ENCODE measurements at places on chromosomes 4 and X.

- DNase-seq: no peak
These were observed 128.2 kb downstream of the CPEB2 start for GRCh38 chr4:15130441-15130840.

DNA sequence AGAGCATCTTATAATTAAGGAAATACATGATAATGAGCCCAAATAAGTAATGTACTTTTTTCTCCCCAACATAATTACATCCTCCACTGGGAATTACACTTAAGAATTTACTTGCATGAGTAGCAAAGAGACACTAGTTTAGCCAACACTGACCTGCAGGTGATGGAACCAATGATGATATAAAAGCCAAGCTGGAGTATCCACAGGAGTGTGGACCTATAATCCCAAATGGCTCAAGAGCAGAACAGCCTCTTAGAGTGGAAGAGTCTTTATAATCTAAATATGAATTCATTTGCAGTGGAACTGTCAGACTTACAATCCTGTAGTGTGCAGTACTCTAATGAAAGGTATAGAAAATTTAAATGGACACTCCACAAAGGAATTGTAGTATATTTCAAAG is 22.2 kb downstream of the WDR19 start:
- no peak for DNase-seq

DNA sequence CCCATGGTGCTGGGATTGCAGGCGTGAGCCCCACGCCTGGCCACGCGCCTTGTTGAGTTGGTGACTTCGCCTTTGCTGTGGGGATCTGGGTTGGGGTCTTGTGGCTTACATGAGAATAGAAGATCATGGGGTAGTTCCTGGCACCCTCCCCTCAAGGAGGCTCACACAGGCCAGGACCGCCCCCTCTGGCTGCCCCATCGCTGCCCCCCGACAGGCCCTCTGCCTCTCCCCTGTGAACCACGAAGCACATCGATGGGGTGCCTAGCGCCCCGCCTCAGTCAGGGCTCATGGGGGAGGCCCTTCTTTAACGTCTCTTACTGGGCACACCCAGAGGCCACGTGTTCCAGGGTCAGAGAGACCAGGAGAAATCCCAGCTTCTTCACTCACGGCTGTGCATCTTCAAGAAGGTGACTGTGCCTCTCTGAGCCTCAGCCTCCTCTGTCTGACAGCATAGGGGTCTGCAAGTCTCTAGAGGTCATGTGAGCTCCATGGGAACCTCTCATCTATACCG is 23.6 kb upstream of the SPON2 start:
- no peak for DNase-seq

DNA sequence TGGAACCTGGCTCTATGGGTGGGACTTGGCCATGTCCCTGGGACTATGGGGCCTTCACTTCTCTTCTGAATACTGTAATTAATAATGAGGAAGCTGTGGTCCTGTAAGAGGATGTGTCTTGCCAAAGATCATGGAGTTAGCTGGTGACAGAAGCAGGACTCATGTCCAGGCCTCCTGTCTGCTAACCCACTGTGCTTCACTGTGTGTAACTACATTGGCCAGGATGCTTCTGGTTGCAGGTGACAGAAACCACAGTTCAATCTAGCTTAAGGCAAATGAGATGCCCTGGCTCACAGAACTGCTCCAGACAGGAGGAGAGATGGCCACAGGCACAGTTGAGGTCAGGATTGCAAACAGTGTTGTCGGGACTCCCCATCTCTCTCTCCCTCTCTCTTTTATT is 3.1 kb downstream of the MTMR1 start:
- no peak for DNase-seq

- no peak for DNase-seq
These were observed 32.7 kb upstream of the TCEANC start for GRCh38 chrX:13620207-13620606.

GRCh38 chr4:146646593-146647325 is 8.1 kb downstream of the POU4F2 start:
- DNase-seq: no peak

- DNase-seq: no peak
These were observed 1704.7 kb upstream of the TENM3 start for GRCh38 chr4:180538384-180539057.

GRCh38 chrX:41559235-41560052 is 112.3 kb downstream of the NYX start:
- peak; percentile 90 for DNase-seq

GRCh38 chr4:76779740-76780459 is 118.0 kb downstream of the SOWAHB start:
- DNase-seq: no peak

DNA sequence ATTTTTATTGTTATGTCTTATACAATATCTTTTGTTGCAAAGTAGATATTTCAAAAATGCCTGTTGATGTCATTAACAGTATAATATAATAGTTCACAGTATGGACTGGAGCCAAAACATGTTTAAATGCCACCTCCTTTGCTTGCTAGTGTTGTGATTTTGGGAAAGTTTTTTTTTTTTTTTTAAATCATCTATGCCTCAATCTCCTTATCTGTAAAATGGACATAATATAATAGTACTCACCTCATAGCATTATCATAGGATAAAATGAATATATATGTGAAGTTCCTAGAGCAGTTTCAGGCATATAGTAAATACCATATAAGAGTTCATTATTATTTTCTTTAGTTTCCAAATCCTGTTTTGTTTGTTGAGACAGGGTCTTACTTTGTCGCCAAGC is 18.3 kb upstream of the MRPL1 start:
- DNase-seq: no peak

GRCh38 chr4:187128222-187128621 is 404.6 kb upstream of the FAT1 start:
- DNase-seq: peak; percentile 24

DNA sequence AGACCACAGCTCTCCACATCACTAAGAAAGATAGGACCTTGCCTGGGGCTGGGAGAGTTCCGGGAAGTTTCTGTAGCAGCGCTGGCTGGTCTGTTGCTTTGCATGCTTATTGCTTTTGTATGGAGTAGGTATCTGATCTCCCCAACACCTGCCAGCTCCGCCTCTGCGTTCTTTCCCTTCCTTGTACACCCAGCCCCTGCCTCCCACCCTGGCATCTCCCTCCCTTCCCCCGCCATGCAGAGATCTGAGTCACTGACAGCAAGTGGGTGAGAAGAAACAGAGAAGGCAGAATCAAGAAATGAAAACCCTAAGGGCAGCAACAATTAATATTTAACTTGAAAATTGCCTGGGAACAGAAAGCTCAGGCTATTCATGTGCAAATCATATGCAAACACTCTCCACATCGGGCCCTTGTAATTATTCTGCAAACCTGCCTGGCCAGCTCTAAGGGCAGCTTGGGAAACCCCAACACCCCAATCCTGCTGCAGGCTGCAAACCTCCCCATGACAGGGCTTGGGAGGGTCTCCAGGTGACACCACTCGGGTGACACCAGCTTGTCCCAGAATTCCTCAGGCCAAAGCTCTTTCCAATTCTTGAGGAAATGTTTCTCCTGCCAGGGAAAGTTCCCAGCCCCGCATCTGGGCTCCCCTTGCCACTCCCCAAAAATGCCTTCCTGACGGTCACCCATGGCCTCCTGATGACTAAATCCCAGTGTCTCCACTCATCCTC is 257.2 kb downstream of the FBXW7 start:
- DNase-seq: no peak

DNA sequence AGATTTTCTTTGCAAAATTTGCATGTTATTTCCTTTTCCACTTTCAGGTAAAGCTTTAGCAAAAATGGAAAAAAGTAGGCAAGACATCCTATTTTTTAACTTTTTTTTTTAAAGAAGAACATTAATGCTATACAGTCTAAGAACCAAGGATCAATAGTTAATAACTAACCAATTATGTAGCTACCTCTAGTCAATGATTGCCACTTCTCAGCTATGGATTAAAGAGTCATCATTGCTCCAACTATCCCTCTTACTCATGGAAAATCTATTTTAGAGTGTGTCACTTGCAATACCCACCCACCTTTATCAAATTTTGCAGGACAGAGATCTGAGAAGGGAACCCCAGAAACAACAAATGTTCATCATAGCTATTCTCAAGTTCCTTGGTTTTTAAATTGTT is 223.1 kb downstream of the ANK2 start:
- no peak for DNase-seq

DNA sequence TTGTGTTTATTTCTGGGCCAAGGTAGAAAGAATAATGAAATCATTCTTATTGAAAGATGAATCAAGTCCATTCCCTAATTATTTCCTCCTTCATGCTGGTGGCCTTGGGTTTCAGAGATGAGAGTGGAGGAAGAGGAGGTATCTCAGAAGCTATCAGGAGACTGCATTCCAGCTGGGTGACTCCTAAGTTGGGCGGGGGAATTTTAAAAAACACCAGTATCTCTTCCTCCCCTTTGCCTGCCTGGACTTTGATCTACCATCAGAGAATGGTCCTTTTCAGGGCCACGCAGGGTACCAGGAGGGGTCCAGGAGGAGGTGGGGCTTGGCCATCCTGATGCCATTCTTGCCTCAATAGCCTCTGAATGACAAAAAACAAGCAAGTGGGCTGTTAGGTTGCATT is 104.4 kb downstream of the ASMT start:
- no peak for DNase-seq

DNA sequence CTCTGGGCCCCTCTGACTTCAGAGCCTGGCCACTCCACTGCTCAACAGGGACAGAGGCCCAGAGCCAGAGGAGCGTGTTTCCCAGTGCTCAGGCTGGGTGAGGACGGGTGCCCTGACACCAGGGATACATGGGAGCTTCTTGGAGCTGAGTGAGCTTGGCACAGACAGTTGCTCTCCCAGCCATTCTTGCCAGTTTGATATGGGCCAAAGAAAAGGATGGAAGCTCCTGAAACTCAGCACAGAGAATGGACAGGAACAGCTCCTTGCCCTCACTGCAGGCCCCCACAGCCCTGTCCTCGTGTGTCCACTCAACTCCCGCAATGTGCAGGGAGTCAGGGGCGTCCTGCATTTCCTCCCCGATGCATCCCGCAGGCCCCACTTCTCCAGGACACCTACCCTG is 38.8 kb downstream of the NSG1 start:
- no peak for DNase-seq

- DNase-seq: peak; percentile 75
These were observed 230.6 kb downstream of the PTTG2 start for GRCh38 chr4:38190717-38191178.

DNA sequence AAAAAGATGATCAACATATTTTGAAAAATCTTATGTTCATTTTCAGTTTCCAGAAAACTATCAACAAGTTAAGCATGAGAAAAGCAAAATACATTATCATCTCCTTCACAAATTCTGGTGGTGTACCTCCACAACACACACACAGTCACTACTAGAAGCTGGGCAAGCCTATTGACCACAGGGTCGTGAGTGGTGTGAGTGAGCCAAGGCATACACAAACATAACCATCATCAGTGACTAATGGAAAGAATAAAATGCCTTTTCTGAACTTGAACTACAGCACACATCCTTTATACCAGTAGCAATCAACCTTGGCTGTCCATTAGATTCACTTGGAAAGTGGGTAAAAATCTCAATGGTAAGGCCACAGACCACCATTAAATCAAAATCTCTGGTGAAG is 180.2 kb downstream of the FAM47B start:
- no peak for DNase-seq

DNA sequence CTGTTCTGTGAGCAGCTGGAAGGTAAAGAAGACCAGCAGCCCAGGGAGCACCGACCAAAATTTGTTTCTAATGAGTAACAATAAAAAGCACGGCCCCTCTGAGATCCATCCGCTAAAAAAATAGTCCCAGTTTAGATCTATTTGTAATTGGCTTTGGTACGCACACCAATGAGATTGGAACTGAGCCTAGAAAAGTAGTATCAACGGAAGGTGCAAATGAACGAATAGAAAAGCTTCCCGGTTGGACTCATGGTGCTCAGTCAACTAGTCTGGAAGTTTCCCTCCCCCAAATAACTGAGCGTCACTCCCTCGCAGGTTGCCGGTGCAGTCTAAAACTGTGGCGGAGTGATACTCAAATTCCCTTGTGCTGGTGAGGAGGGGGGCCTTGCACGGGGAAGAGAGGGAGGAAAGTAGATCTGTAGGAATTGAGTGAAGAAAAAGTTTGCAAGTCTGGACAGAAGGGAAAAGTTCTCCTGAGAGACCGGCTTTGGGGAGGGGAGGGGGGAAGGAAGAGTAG is at the start of gene COL4A5:
Gene COL4A5 (plus strand): TSS at position 413 of the 517 bp plus-strand sequence. CDS start 288 bp downstream, outside the sequence.
- peak; percentile 92 for DNase-seq

GRCh38 chr4:83335701-83336100 is 1.1 kb upstream of the HPSE start:
- no peak for DNase-seq

- no peak for DNase-seq
These were observed 358.1 kb upstream of the NDST3 start for GRCh38 chr4:117676153-117676552.

DNA sequence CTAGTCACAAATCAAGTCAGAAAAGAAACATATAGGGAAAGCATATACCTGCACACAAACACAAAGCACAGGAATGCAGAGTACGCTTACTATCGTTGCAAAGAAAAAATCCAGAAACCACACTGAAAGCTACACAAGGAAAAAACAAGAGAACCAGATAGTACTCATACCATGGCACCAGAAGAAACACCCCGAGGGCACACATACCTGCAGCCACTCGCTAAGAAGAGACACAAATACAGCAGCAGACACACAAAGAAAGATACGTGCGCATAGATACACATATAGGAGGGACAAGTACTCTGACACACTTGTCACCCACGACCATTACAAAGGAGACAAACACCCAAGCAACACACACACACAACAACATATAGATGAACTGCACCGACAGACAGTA is 1.4 kb upstream of the SLC38A5 start:
- no peak for DNase-seq

DNA sequence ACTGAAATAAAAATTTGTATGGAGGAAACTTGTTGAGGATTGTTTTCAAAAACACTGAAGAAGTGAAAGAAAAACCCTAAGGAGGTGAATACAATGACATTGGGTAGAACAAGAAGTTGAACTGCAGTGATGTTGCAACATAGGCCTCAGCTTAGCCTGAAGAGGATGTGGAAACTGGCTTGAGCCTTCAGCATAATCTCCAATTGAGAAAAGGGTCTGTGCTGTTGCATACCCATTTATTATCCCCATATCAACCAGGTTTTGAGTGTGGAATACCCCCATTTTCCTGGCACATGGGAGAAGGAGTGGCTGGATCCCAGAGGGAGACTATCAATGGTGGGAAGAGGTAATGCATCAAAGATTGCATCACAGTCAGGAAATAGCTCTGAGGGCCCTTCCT is 695.0 kb upstream of the HS3ST1 start:
- peak; percentile 53 for DNase-seq

DNA sequence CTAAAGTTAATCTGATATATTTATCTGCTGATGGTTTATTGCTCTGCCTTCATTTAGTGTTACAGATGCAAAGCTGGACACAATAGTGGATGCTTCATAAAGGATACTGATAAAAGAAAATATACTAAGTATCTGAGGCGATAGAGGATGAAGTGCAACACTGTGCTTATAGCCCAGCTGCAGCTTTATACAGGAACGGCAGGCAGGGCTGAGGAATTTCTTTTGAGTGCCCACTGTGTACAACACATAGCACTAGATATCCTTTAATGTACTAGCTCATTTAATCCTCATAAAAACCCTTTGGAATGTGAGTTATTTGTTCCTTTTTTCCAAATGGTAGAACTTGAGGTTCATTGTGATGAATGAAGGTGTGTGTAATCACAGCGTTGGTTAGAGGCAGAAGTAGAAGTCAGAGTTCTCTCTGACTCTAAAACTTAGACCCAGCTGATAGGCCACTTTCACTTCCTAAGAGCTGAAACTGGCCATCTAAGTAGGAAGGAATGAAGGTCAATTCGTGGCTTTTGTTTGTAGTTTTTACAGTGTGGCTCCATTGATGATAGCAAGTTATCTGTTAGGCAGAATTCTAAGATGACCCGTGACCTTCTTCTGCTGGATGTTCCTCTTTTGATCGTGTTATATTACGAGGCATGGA is 138.0 kb downstream of the VEGFC start:
- DNase-seq: no peak

Data from fibroblast of pulmonary artery (primary cell).